ENCODE measurements at places on chromosomes 1 and 21.

- H3K4me1 ChIP-seq: no peaks in the 10 kb centered on the region
- H3K36me3 ChIP-seq: no peaks in the 10 kb centered on the region
- no peak for DNase-seq
- H3K27me3 ChIP-seq: no peaks in the 10 kb centered on the region
Observed at GRCh38 chr1:30405631-30406212, 317.7 kb downstream of the MATN1 start.

- H3K4me1 ChIP-seq: peaks cover 2% of the 10 kb centered on the region
- no peak for DNase-seq
- H3K4me3 ChIP-seq: no peak overlapping the region
- no peaks in the 10 kb centered on the region for H3K36me3 ChIP-seq
Observed at GRCh38 chr1:25651824-25652741, 35.5 kb downstream of the MAN1C1 start.

- no peak overlapping the region for H3K27ac ChIP-seq
- no peak for DNase-seq
- no peaks in the 10 kb centered on the region for H3K27me3 ChIP-seq
- H3K4me1 ChIP-seq: peaks cover 4% of the 10 kb centered on the region
- H3K4me3 ChIP-seq: no peak overlapping the region
Observed at GRCh38 chr1:151820940-151821339, 10.7 kb downstream of the RORC start.

- no peaks in the 10 kb centered on the region for H3K27me3 ChIP-seq
- no peaks in the 10 kb centered on the region for H3K4me1 ChIP-seq
- no peak for DNase-seq
- no peak overlapping the region for H3K27ac ChIP-seq
- no peak overlapping the region for H3K4me3 ChIP-seq
- peaks cover 4% of the 10 kb centered on the region for H3K36me3 ChIP-seq
Observed at GRCh38 chr1:183147735-183148134, 38.3 kb upstream of the LAMC2 start.

DNA sequence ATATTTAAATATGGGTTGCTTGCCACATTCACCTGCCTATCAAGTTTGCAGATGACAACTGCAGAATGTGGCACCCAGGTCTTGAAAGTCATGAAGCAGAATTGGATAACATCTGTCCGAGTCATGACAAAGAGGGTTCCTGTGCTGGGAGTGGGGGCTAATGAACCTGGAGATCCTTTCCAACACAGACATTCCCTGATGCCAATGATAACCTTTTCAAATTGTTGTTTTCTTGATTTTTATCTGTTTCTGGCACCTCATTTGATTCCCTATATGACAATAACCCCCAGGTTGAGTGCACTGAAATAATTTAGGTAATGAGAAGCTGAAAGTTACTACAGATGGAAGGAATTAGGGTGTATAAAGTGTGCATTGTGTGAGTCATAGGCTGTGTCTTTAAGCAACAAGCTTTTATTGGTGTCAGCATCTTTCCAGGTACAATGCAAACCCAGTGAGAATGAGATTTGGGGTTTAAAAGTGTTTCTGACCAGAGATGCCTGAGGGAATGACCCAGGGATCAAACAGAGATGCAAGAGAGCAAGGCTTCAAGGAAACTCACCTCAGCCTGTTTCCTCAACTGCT, 32.0 kb upstream of the IL10 start:
- H3K4me3 ChIP-seq: no peak overlapping the region
- no peaks in the 10 kb centered on the region for H3K36me3 ChIP-seq
- DNase-seq: no peak
- H3K27ac ChIP-seq: no peak overlapping the region
- no peaks in the 10 kb centered on the region for H3K27me3 ChIP-seq

- no peaks in the 10 kb centered on the region for H3K36me3 ChIP-seq
- H3K4me3 ChIP-seq: no peak overlapping the region
- no peak overlapping the region for H3K27ac ChIP-seq
- H3K4me1 ChIP-seq: no peaks in the 10 kb centered on the region
- DNase-seq: no peak
Observed at GRCh38 chr1:231478811-231479210, 49.7 kb upstream of the TSNAX start.

- H3K27ac ChIP-seq: no peak overlapping the region
- H3K36me3 ChIP-seq: peaks cover 19% of the 10 kb centered on the region
Observed at GRCh38 chr21:34514576-34515115, 2.6 kb upstream of the KCNE1 start.

- peak; percentile 74 for DNase-seq
- H3K27ac ChIP-seq: peak within 1 kb of the TSS; percentile 61
- no peaks in the 10 kb centered on the region for H3K27me3 ChIP-seq
- peaks cover 6% of the 10 kb centered on the region for H3K4me1 ChIP-seq
- H3K4me3 ChIP-seq: no peak within 1 kb of the TSS
Observed at GRCh38 chr1:170145770-170146676, at the start of gene NTMT2. NTMT2 (plus strand) TSS chr1:170145959; CDS start chr1:170146108, 149 bp downstream.

DNA sequence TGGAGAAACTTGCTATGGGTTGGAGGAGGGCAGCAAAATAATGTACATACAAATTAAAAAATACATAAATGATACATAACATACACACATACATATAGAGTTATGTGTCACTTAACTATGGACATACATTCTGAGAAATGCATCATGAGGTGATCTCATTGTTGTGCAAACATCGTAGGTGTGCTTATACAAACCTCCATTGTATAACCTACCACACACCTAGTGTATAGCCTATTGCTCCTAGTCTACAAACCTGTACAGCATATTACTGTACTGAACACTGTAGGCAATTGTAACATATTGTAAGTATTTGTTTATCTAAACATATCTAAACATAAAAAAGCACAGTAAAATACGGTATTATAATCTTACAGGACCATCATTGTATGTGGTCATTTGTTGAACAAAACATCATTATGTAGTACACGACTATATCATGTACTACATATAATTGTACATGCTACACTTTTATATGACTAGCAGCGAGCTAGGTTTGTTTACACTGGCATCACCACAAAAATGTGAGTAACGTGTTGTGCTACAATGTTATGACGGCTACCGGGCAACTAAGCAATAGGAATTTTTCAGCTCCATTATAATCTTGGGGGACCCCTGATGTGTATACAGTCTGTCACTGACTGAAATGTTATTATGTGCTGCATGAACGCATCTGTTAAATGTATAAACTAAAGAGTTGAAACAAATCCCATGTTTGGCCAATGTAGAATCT, 35.5 kb downstream of the ITGB3BP start:
- H3K4me1 ChIP-seq: no peaks in the 10 kb centered on the region
- no peaks in the 10 kb centered on the region for H3K36me3 ChIP-seq
- no peak overlapping the region for H3K27ac ChIP-seq
- H3K27me3 ChIP-seq: no peaks in the 10 kb centered on the region
- no peak for DNase-seq
